ENCODE measurements at places on chromosomes 5 and 9.

DNA sequence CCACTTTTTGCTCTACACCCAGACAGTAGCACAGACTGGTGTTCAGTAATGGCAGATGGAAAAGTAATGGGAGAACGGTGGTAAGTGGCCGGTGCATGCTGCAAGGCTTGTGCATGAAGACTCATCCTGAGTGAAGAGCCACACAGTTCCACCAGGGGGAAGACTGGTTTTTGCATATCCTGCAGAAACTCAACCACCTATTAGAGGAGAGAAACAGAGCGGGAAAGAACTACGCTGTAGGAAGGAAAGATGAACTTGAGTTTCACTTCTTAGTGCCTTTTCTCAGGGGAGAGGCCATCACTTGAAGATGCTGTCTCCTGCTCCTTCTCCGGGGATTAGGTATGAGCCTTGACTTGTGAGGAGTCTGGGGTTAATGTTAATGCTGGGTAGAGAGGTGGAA, 9.4 kb upstream of the PRSS3 start:
- DNase-seq = no peak

GRCh38 chr9:129334105-129334935, 156.3 kb upstream of the IER5L start:
- no peak for DNase-seq

GRCh38 chr9:5040730-5041389, 55.8 kb downstream of the JAK2 start:
- no peak for DNase-seq

GRCh38 chr9:34584970-34585369, 4.6 kb downstream of the CNTFR start:
- no peak for DNase-seq

DNA sequence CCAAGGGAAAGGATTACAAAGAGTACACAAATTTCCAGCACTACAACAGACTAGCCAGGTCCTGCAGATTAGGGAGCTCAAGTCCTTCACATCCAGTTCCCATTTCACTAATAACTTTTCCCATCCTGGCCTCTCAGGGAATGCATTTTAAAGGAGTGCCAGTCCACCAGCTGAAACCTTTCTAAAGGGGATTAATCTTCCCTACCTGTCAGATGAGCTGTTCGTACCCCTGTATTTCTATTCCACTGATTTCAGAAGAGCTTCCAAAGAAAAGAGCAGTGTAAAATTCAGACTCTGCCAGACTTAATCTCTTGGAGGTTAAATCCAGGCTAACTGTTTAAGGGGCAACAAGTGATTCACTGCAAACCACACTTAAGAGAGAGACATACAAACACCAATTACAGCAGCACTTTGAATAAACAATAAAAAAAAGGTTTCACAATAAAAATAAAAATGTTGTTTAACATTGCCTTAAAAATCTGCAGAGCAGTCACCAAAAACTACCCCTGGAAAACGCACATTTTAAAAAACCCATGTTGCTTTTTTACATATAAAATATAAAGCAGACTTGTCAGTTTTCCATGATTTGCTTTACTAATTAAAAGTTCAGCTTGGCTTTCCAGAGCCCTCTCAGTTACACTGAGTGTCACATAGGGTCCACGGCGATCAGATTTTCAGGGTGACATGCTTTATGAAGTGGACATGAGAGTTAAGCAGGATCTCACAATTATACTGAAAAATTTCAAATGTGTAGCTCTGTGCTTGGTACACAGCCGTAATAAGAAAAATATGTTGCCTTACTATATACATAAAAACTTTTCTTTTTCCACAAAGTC, 3.2 kb downstream of the ROR2 start:
- no peak for DNase-seq

DNA sequence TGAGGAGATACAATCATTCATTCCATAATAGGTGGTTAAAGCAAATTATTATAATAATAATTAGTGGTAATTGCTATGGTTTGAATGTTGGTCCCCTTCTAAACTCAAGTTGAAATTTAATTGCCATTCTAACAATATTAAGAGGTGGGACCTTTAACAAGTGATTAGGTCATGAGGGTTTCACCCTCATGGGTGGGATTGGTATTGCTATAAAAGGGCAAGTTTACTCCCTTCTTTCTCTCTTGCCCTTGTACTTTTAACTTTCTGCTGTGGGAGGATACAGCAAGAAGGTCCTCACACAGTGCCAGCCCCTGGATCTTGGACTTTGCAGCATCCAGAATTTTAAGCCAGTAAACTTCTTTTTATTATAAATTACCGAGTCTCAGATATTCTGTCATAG, 101.9 kb upstream of the PARP8 start:
- no peak for DNase-seq

DNA sequence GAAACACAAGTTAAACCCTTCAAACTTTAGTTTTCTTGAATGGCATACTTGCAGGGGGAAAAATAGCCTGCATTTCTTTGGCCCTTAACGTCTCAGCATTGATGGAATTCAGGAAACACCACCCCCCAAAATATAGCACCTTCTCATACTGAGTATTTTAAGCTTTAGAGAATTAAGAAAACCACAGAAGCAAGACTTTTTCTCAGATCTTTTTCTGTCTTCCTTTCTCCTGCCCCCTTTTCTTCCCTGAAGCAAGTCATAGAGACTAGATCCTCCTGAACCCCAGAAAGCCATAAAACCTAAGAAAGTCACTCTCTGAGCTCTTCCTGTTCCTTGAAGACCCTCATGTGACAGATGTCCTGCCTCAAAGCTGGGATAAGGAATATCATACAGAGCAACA, 1069.9 kb downstream of the EFNA5 start:
- DNase-seq = no peak

- no peak for DNase-seq
These were observed 462.9 kb downstream of the BNC2 start for GRCh38 chr9:16407617-16408016.

GRCh38 chr5:142095035-142095434, 13.5 kb upstream of the NDFIP1 start:
- peak; percentile 34 for DNase-seq

DNA sequence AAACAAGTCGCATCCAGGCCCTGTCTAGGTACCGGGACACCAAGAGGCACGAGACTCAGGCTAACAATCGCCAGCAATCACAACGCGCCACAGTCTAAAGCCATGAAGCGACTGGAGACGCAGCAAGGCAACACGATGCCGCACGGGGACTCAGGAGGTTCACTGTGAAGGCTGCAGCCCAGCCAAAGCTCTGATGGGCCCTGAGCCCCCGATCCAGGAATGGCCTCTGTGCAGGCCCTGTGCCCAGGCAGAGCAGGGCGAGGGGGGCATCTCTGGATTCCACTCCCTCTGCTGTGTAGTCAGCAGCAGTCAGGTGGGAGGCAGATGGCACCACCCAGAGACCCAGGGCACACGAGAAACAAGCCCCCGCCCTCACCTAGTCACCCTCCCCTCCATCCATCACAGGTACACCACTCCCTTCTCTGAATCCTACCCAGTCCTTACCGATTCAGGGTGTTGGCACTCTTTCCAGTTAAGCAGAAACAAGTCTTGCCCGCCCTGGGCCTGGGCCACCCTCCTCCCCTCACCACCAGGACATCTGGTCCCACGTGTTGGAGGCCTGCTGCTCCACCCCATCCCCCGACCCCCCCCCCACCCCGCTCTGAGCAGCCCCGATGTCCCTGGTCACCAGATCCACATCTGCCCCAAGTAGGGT, 1.1 kb downstream of the RALGDS start:
- DNase-seq = no peak

DNA sequence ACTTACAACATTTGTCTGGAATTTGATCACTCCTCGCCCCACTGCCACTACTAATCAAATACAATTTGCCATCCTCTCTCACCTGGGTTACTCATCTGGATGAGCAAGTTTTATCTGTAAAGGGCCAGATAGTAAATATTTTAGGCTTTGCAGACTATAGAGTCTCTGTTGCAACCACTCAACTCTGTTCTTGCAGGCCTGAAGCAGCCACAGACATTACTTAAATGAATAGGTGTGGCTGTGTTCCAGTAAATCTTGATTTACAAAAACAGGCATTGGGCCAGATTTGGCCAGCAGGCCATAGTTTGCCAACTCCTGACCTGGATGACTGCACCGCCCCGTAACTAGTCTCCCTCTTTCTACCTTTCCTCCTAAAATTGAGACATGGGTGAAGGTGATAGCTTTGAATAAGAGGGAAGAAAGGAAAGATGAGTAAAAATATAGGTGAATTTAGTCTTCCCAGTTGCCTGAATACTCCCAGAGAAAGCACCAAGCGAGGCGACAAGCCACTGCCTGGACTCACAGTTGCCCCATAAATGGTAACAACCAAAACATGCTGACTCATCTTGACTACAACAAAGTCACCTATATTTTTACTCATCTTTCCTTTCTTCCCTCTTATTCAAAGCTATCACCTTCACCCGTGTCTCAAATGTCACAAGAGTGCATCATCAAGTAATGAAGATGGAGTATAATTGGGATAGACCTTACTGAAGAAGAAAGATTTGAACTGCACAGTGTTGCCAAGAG, 32.5 kb upstream of the SCAMP1 start:
- no peak for DNase-seq

DNA sequence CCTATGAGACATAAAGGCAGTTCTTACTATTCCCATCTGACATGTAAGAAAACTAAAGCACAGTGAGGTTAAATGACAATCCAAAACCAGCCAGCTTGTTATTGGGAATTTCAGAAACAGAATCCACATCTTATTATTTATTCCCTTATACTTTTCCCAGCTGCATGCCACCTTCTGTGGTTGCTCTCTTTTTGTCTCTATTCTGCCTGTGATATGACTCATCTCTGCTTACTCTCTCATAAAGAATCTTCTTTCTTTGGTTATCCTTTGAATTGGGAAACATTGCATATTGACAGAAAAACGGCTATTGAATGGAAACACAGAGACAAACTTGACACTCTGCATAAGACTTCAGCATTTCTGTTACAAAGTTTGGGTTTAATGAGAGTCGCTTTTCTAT, 183.2 kb downstream of the TLR4 start:
- DNase-seq = no peak

- DNase-seq = no peak
These were observed 2.9 kb downstream of the NSMF start for GRCh38 chr9:137456061-137456863.

Data from T-helper 22 cell (primary cell).